ENCODE measurements at places on chromosomes 5 and 9. TPM values are rescaled to one million over a fixed set of nuclear protein-coding genes. Genes with fewer than 3 reads are reported as not detected.

- no peaks in the 10 kb centered on the region for H3K36me3 ChIP-seq
- H3K27me3 ChIP-seq = peaks cover 3% of the 10 kb centered on the region
- no peak overlapping the region for H3K4me3 ChIP-seq
Measured at GRCh38 chr5:6540111-6540827, 91.6 kb downstream of the UBE2QL1 start.

- H3K36me3 ChIP-seq = no peaks in the 10 kb centered on the region
- no peak overlapping the region for H3K4me3 ChIP-seq
- H3K27ac ChIP-seq = peak overlapping the region; percentile 43
- no peaks in the 10 kb centered on the region for H3K4me1 ChIP-seq
- no peaks in the 10 kb centered on the region for H3K27me3 ChIP-seq
Measured at GRCh38 chr5:141858079-141858765, 20.0 kb downstream of the PCDH1 start.

DNA sequence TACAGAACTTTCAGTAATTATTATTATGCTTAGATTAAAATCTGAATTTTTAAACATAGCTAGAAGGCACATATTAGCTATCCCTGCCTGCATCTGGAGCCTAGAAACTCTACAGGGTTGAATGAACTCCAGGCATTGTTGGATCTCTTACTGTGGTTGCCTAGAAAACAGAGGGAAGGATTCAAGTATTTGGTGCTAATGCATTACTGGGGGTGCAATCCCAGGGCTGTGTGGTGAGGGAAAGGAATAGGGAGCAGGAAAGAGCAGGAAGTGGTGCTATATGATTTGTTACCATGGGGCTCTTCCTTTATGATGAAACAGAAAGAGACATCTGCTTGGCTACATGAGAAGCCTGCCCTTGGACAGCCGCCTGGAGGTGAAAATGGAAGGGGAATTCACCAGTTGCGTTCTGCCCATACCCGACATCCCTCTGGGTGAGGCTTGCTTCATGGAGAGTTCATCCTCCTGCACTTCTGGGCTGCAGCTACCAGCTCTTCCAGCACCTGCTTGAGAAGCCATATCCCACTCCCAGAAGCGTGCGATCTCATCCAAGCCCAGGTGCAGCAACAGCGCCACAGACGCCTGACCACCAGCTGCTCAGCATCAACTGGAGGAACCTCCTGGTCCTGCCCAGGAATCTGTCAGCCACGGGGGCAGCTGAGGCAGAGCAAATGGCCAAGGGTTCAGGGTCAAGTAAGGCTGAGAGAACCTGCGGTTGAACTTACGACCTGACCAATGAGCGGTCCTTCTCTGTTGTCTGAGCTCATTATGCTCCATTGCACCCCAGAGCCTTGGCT, 362.8 kb downstream of the SEMA5A start:
- no peak overlapping the region for H3K27ac ChIP-seq
- no peak overlapping the region for H3K4me3 ChIP-seq
- no peaks in the 10 kb centered on the region for H3K27me3 ChIP-seq
- no peak for DNase-seq
- H3K4me1 ChIP-seq = no peaks in the 10 kb centered on the region
- no peaks in the 10 kb centered on the region for H3K36me3 ChIP-seq

GRCh38 chr9:89177012-89177943, 1.3 kb downstream of the SHC3 start:
- peaks cover 5% of the 10 kb centered on the region for H3K4me1 ChIP-seq
- no peaks in the 10 kb centered on the region for H3K36me3 ChIP-seq
- no peak for DNase-seq

DNA sequence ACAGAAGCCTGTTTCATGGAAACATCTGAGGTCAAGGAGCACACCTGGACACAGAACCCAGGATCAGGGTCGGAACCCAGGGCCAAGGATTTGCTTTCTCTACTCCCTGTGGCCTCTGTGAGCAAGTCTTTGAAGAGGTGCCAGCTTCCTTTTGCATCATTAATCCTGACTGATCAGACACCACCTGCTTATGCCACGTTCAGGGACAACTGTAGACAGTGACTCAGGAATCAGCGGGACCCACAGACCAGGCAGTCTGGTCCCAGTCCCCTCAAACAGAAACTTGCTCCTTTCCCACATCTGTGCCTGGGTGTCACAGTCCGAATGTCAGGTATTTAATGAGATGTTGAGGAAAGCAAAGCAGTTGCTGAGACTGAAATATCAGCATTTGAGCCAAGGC, 154.8 kb downstream of the SGCD start:
- DNase-seq = no peak
- no peaks in the 10 kb centered on the region for H3K4me1 ChIP-seq
- no peak overlapping the region for H3K4me3 ChIP-seq
- H3K27ac ChIP-seq = no peak overlapping the region

DNA sequence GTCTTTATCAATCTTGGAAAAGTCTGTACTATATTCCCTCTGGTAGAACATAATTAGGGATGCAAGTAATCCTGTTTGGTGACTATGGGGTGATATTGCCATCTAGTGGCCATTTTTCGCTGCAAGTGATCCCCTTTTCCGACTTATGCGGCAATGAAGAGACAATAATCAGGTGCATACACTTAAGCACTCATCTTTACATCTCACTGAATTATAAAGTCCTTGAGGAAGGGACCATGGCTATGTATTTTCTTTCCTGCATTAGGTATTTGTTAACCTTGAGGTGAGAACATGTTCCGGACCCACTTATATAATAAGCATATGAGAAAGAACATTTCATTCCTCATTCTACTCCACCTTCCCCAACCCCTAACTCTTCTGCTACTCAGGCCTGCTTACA, 19.6 kb upstream of the LIX1 start:
- no peak overlapping the region for H3K4me3 ChIP-seq
- no peaks in the 10 kb centered on the region for H3K4me1 ChIP-seq
- peak; percentile 59 for DNase-seq

- peak; percentile 73 for DNase-seq
- H3K4me3 ChIP-seq = no peak overlapping the region
- H3K27ac ChIP-seq = no peak overlapping the region
- no peaks in the 10 kb centered on the region for H3K27me3 ChIP-seq
- H3K4me1 ChIP-seq = no peaks in the 10 kb centered on the region
- H3K36me3 ChIP-seq = no peaks in the 10 kb centered on the region
Measured at GRCh38 chr5:147857302-147858129, 21.0 kb upstream of the SCGB3A2 start.

- H3K4me3 ChIP-seq = no peak overlapping the region
- no peaks in the 10 kb centered on the region for H3K4me1 ChIP-seq
- no peak for DNase-seq
Measured at GRCh38 chr9:77261605-77262004, 84.3 kb downstream of the VPS13A start.

GRCh38 chr5:139194486-139194885, 3.7 kb downstream of the SIL1 start:
- no peaks in the 10 kb centered on the region for H3K4me1 ChIP-seq
- no peak overlapping the region for H3K27ac ChIP-seq
- no peak overlapping the region for H3K4me3 ChIP-seq
- DNase-seq = no peak
- no peaks in the 10 kb centered on the region for H3K36me3 ChIP-seq

GRCh38 chr5:15926586-15926985, 253.0 kb downstream of the MARCHF11 start:
- no peak for DNase-seq
- H3K27ac ChIP-seq = no peak overlapping the region
- H3K4me1 ChIP-seq = no peaks in the 10 kb centered on the region
- H3K36me3 ChIP-seq = no peaks in the 10 kb centered on the region
- H3K27me3 ChIP-seq = no peaks in the 10 kb centered on the region

DNA sequence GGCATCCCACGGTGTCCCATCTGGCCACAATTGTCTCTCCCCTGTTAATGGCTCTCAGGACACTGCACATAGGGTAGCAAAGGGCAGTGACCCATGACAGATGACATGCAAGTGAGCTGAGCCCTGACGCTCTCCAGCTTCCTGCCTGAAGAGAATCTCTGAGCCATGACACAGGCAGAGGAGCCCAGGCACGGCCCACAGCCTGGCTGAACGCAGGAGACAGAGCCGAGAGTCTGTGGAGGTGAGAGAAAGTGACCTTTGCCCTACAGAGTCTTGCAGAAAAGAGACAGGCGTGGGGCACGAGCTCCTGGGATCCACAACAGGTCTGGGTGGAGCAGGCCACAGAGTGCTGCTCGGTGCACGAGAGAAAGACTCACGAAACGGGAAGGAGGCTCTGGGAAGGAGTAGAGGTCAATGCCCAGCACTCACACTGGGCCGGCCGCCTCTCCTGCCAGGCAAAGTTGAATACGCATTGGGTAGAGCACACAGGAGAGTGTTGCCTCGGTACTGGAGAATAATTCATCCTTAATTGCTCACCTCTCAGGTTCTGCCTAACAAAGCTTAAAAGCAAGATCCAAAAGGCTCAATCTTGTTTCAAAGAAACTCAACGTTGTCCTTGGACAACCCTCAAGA, 90.3 kb downstream of the MRPL36 start:
- no peak overlapping the region for H3K27ac ChIP-seq
- H3K27me3 ChIP-seq = no peaks in the 10 kb centered on the region
- DNase-seq = no peak
- no peak overlapping the region for H3K4me3 ChIP-seq
- no peaks in the 10 kb centered on the region for H3K4me1 ChIP-seq

DNA sequence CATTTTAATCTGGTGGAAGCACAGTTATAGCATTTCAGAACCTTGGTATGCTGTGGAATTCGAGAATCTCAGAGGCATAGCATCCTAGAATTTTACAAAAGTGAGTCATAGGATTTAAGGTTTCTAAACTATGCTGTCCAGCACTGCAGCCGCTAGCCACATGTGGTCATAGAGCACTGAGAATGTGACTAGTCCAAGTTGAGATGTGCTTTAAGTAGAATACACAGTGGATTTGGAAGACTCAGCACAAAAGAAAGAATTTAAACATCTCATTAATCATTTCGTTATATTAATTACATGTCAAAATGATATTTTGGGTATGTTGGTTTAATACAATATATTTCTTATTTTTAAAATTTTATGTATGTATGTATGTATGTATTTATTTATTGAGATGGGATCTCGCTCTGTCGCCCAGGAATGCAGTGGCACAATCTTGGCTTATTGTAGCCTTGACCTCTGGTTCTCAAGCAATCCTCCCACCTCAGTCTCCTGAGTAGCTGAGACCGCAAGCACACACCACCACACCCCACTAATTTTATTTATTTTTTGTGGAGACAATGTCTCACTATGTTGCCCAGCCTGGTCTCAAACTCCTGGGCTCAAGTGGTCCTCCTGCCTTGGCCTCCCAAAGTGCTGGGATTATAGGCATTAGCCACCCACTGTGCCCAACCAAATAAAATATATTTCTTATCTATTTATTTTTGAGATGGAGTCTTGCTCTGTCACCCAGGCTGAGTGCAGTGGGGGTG, 20.4 kb upstream of the RPS14 start:
- H3K36me3 ChIP-seq = no peaks in the 10 kb centered on the region
- H3K4me3 ChIP-seq = no peak overlapping the region
- no peaks in the 10 kb centered on the region for H3K27me3 ChIP-seq
- no peak for DNase-seq
- no peak overlapping the region for H3K27ac ChIP-seq

DNA sequence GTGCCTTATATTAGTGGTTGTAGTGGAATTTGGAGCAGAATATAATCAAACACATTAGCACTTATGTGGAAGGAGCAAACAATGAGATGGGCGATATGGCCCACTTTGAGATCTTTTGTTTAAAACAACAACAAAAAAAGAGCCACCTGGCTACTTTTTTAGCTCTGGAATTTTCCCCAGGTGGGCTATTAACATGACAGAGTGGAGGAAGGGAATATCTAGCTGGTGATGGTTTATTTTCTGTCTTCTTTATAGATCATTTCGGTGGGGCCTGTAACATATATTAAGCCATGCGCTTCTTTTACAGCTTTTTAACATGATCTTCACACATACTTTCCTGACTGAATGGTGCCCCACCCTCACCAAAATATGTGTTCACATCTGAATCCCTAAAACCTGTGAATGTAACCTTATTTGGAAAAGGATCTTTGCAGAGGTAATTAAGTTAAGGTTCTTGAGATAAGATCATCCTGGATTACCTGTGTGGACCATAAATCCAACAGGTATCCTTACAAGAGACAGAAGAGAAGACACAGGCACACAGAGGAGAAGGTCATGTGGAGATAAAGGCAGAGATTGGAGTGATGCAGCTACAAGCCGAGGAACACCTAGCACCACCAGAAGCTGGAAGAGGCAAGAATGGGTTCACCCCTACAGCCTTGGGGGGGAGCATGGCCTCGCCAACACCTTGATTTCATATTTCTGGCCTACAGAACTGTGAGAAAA, 16.6 kb upstream of the ENTREP1 start:
- no peak overlapping the region for H3K4me3 ChIP-seq
- no peaks in the 10 kb centered on the region for H3K36me3 ChIP-seq
- H3K27me3 ChIP-seq = no peaks in the 10 kb centered on the region
- H3K4me1 ChIP-seq = no peaks in the 10 kb centered on the region

The CER1 gene
- total RNA-seq = not detected

The FGF18 gene
- total RNA-seq = 1.6 TPM

The BTNL8 gene
- total RNA-seq = 0.15 TPM

The XPA gene
- 16.8 TPM for total RNA-seq

The CCL27 gene
- total RNA-seq = not detected

The GFI1B gene
- total RNA-seq = not detected

The SPATA31A3 gene
- total RNA-seq = not detected

The LOX gene
- 35.4 TPM for total RNA-seq

The ANKRD34B gene
- not detected for total RNA-seq
